Esophagus squamous epithelium (tissue), 5 donors: ENCODE measurements at places on chromosomes 4 and X. TPM values are rescaled to one million over a fixed set of nuclear protein-coding genes. Genes with fewer than 3 reads are reported as not detected.

DNA sequence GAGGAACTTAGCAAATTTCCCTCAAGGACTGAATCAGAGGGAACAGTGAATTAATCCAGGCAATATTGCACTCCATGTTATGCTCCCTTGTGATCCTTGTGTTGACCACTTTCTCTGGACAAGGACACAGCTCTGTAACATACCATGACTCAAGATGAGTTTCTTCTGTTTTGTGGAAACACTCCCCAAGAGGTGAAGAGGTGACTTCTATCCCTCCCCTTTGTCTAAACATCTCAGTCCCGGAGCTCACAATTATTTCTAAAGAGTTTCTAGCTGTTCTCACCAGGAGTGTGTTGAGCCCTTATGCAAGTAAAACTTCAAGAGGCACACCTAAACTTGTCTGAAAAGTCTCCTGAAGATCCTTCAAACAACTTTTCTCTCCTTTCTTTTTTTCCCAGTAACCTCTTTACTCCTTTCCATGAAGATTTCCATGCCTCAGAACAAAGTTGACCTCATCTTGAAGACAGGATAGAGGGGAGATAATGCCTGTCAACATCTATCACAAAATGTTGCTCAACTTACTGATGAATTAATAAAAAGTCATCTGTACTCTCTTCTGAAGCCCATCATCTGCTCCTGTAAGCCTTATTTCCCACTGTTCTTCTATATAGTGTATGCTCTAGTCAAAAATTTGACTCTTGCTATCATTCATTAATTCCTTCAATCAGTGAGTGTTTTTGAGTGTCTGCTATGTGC is 429.1 kb downstream of the SPRY1 start:
- no peak overlapping the region for H3K4me3 ChIP-seq
- H3K4me1 ChIP-seq, result no peaks in the 10 kb centered on the region
- H3K36me3 ChIP-seq, result no peaks in the 10 kb centered on the region
- H3K27me3 ChIP-seq, result no peaks in the 10 kb centered on the region

DNA sequence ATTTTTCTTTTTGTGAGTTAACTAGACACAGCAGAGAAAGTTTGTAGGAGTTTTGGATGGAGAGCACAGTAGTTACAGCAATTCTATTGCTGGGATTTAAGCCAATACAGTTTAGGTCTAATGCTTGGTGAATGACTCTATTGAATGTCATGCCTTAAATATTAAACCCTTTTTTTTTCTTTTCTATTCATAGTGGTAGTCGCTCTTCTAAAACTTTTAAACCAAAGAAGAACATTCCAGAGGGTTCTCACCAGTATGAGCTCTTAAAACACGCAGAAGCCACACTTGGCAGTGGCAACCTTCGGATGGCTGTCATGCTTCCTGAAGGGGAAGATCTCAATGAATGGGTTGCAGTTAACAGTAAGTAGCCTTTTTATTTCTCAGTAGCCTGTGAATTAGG is 34.8 kb upstream of the DCK start:
- no peak overlapping the region for H3K27ac ChIP-seq
- DNase-seq, result no peak
- H3K36me3 ChIP-seq, result peaks cover 27% of the 10 kb centered on the region
- no peaks in the 10 kb centered on the region for H3K27me3 ChIP-seq
- no peak overlapping the region for H3K4me3 ChIP-seq

DNA sequence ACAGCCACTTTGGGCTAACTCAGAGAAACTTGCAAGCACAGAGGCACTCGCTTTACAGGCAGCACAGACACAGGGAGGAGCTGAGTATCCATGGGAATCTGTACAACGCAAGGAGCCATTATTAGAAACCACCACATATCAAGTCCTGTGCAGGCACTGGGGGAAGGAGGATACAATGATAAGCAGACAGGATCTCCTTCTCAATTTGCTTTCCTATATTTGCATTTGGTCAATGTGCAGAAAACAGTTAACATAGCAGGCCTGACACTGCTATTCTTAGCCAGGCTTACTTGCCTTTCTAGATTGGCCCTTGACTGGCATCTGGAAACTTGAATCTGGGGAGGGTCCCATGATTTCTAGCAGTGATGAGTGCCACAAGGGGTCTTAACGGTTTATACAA is 65.8 kb downstream of the TEC start:
- DNase-seq, result no peak
- no peaks in the 10 kb centered on the region for H3K36me3 ChIP-seq
- no peak overlapping the region for H3K4me3 ChIP-seq
- H3K27me3 ChIP-seq, result no peaks in the 10 kb centered on the region
- no peak overlapping the region for H3K27ac ChIP-seq

DNA sequence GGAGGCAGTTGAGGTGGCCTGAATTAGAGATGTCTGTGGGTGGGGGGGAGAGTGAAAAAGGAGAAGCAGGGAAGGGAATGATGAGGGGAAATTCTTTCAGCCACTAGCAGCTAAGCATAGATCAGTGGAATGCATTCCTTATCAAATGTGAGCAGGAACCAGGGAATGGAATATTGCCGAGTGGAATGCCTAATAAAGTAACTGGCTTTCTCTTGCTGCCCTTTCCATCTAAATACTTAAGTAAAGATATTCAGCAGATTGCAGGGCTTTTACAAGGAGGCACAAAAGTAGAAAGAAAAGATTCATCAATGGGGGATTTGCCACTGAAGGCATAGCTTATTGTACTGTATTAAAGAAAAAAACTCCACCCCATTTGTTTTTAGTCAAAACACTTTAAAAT is 263.0 kb upstream of the RPS6KA3 start:
- H3K27ac ChIP-seq, result no peak overlapping the region
- no peak overlapping the region for H3K4me3 ChIP-seq
- no peak for DNase-seq
- H3K4me1 ChIP-seq, result no peaks in the 10 kb centered on the region

GRCh38 chrX:70444326-70444945 is at the start of gene DLG3:
TSS of gene DLG3 (plus strand) at chrX:70444835. CDS start at chrX:70445202, 367 bp downstream.
- H3K4me1 ChIP-seq, result peaks cover 11% of the 10 kb centered on the region
- no peak for DNase-seq
- peaks cover 57% of the 10 kb centered on the region for H3K27me3 ChIP-seq
- no peak within 1 kb of the TSS for H3K27ac ChIP-seq
- no peaks in the 10 kb centered on the region for H3K36me3 ChIP-seq

GRCh38 chr4:119103263-119103662 is 32.4 kb upstream of the MYOZ2 start:
- H3K4me1 ChIP-seq, result no peaks in the 10 kb centered on the region
- H3K27me3 ChIP-seq, result no peaks in the 10 kb centered on the region
- no peaks in the 10 kb centered on the region for H3K36me3 ChIP-seq

DNA sequence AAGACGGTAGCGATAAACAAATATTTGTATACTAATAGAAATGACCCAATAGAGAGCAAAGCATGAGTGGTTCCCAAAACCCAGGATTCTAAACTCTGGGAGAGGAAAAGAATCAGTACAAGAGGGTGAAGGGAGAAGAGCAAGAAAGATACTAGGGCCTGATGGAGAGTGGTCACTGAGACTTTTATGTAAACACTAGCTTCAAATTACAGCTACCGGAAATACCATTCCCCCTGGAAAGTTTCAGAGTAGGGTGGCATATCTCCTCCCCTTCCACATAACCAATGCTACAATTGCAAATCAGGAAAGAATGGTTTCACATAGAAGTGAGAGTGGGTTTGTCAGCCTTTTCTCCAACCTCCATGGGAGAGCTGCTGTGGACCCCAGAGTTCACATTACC is 77.1 kb downstream of the EIF4E start:
- no peak overlapping the region for H3K27ac ChIP-seq
- DNase-seq, result no peak
- H3K4me3 ChIP-seq, result no peak overlapping the region
- H3K36me3 ChIP-seq, result no peaks in the 10 kb centered on the region

DNA sequence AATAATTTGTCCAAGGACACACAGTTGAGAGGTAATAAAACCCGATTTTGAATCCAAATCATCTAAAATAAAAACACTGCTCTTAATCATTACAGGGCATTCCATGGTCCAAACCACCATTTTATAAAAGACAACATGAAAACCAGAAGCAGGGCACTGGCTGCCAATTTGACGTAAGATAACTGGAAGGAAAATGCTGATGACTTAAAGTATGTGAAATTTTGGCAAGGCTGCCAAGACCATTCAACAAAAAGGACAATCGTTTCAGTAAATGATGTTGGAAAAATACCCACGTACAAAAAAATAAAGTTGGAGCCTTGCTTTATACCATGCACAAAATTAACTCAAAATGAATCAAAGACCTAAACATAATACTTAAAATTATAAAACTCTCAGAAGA is 344.4 kb downstream of the RAPGEF2 start:
- no peaks in the 10 kb centered on the region for H3K36me3 ChIP-seq
- no peak overlapping the region for H3K27ac ChIP-seq
- DNase-seq, result no peak
- no peaks in the 10 kb centered on the region for H3K4me1 ChIP-seq

GRCh38 chrX:22389556-22390179 is 117.0 kb downstream of the CBLL2 start:
- no peaks in the 10 kb centered on the region for H3K4me1 ChIP-seq
- H3K27ac ChIP-seq, result no peak overlapping the region
- no peak for DNase-seq
- H3K27me3 ChIP-seq, result no peaks in the 10 kb centered on the region
- no peak overlapping the region for H3K4me3 ChIP-seq
- no peaks in the 10 kb centered on the region for H3K36me3 ChIP-seq

DNA sequence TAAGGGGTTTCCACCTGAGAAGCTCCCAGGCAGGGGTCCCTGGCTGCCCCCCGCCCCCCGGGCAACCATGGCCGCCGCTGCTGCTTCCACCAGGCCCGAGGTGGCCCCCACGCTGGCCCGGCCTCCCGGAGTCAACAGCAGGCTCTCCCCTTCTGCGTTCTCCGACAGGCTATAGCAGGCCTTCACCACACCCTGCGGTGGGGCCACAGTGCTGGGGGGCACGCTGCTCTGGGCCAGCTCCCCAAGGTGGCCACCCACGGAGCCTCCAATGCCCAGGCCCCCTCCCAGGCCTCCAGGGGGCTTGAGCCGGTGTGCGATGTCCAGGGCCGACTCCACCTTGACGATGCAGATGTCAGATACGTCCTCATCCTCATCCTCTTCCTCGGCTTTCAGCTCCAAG is 72.5 kb downstream of the UBE2K start:
- no peaks in the 10 kb centered on the region for H3K4me1 ChIP-seq
- no peak overlapping the region for H3K4me3 ChIP-seq
- no peaks in the 10 kb centered on the region for H3K27me3 ChIP-seq

DNA sequence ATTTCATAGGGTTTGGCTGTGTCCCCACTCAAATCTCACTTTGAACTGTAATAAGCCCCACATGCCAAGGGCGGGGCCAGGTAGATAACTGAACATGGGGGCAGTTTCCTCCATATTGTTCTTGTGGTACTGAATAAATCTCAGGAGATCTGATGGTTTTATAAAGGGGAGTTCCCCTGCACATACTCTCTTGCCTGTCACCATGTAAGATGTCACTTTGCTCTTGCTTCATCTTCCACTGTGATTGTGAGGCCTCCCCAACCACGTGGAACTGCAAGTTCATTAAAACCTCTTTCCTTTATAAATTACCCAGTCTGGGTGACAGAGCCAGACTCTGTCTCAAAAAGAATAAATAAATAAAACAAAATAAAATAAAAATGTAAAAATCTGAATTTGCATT is 95.9 kb downstream of the PDS5A start:
- no peak for DNase-seq
- no peak overlapping the region for H3K27ac ChIP-seq
- H3K4me1 ChIP-seq, result no peaks in the 10 kb centered on the region
- H3K4me3 ChIP-seq, result no peak overlapping the region
- no peaks in the 10 kb centered on the region for H3K27me3 ChIP-seq
- H3K36me3 ChIP-seq, result peaks cover 8% of the 10 kb centered on the region

GRCh38 chrX:45009371-45010000 is 136.5 kb downstream of the KDM6A start:
- H3K36me3 ChIP-seq, result no peaks in the 10 kb centered on the region
- H3K27me3 ChIP-seq, result no peaks in the 10 kb centered on the region
- peaks cover 3% of the 10 kb centered on the region for H3K4me1 ChIP-seq
- H3K4me3 ChIP-seq, result no peak overlapping the region

GRCh38 chr4:7693711-7694110 is 245.9 kb downstream of the AFAP1 start:
- no peak overlapping the region for H3K27ac ChIP-seq
- no peak overlapping the region for H3K4me3 ChIP-seq
- no peaks in the 10 kb centered on the region for H3K4me1 ChIP-seq

DNA sequence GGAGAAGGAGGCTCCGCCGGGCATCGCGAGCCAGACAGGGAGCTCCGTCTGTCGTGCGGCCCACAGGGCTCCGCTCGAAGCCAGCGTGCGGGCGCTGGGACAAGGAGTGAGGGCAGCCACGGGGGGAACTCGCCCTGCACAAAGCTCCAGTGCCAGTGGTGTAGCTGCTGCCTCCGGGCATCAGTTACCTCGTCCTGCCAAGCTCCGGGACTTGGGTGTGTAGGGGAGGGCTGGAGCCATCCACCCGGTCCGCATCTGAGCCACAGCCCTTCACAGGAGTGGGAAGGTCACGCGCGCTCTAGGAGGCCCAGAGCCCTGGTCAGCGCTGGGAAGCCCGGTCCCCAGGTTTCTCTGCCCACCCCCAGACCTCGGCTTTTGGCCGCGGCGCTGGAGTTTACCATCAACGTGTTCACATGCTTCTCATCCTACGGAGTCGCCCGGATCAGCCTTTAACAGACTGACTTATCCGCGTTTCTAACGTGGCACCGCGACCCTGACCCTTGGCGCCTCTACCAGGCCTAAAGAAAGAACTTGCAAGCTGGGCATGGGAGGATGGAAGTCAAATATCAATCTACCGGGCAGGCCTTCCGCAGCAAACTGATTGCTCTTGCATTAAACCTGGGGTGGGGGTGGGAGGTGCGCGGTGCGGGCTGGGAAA is 8.4 kb upstream of the PRDM8 start:
- peaks cover 5% of the 10 kb centered on the region for H3K4me1 ChIP-seq
- no peak for DNase-seq
- H3K27ac ChIP-seq, result no peak overlapping the region
- no peak overlapping the region for H3K4me3 ChIP-seq
- H3K36me3 ChIP-seq, result no peaks in the 10 kb centered on the region

DNA sequence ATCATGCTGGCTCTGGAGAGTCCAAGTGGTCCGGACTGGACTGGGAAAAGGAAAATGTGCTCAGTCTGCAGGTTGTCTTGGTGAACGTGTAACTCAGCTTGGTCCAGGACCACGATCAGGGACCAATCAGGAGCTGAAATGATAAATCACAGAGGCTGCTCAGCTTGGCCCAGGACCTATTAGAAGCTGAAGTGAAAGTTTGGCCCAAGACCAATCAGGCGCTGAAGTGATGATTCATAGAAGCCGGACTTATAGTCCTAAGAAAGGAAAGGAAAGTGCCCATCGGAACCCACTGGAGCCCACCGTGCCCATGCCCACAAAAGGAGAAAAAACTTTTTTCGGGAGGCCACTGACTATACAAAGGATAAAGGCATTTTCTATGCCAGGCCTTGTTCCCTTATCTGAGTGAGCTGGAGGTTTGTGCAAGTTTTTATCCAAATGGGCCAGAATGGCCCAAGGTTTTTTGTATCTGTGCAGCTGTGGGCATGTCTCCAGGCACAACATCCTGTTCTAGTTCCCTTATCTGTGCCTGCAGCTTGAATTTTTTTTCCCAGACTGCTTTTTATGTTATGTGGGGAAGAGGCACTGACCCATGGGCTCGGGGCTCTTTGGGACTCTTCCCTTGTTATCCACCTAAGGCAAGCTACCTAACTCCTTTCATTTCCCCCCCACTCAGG is 194.4 kb downstream of the FAM133A start:
- H3K36me3 ChIP-seq, result no peaks in the 10 kb centered on the region
- no peaks in the 10 kb centered on the region for H3K27me3 ChIP-seq
- no peak for DNase-seq
- no peak overlapping the region for H3K4me3 ChIP-seq

GRCh38 chr4:22744478-22745062 is 51.8 kb downstream of the GBA3 start:
- no peaks in the 10 kb centered on the region for H3K4me1 ChIP-seq
- no peak overlapping the region for H3K4me3 ChIP-seq
- no peaks in the 10 kb centered on the region for H3K36me3 ChIP-seq
- H3K27me3 ChIP-seq, result no peaks in the 10 kb centered on the region

Gene SPANXD
- total RNA-seq, result not detected

Gene PWWP3B
- not detected for total RNA-seq

Gene CXCL8
- total RNA-seq, result 2.4 TPM

Gene NDNF
- 8.4 TPM for total RNA-seq

Gene NAP1L2
- 0.76 TPM for total RNA-seq

Gene MTM1
- total RNA-seq, result 10.0 TPM
